ENCODE measurements at places on chromosomes 5 and 9.

DNA sequence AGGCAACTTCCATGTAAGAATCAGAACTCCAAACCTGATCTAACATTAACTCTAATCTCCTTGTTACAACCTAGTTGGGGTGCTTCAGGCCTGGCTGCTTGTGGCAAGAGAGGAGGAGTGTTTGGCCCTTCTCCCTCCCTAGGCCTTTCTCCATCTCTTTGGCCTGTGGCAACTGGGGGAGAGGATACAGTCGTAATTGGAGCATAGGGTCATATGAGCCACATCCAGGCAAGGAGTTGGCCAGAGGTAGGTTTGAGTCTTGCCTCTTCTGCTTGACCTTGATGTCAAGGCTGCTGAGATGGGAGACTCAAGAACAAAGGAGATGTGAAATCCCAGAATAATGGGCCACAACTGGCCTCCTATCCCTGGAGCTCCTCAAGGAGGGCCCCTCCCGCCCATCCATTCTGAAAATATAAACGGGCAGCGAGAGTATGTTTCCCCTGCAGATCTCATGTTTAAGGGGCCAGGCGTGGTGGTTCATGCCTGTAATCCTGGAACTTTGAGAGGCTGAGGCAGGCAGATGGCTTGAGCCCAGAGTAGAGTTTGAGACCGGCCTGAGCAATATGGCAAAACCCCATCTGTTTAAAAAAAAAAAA is 59.3 kb upstream of the ANGPTL2 start:
- DNase-seq, result no peak

GRCh38 chr9:121576281-121577075 is 75.0 kb upstream of the DAB2IP start:
- no peak for DNase-seq

- DNase-seq, result no peak
Measured at GRCh38 chr5:158816011-158816696, 283.6 kb downstream of the EBF1 start.

DNA sequence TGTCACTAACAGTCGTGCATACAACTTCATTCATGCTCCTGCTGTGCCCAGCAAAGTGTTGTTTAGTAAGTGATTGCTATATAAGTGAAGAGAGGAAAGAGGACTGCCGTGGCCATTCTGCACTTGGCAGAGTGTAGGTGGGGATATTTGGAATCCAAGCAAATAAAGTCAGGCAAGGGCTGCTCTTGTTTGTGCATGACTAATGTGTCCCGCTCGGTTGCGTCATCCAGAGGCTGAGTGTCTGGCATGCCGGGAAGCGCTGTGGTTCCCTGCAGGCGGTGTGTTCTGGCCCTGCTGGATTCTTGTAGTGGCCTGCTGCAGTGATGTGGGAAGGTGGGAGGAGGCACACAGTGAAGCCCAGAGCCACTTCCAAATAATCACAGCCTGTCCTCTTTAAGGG is 136.9 kb upstream of the ANKH start:
- DNase-seq, result no peak

GRCh38 chr9:7970681-7971330 is 171.2 kb upstream of the DMAC1 start:
- no peak for DNase-seq

GRCh38 chr5:172361566-172362238 is 78.1 kb upstream of the UBTD2 start:
- no peak for DNase-seq

GRCh38 chr5:62603934-62604333 is 25.3 kb downstream of the LRRC70 start:
- DNase-seq, result no peak

DNA sequence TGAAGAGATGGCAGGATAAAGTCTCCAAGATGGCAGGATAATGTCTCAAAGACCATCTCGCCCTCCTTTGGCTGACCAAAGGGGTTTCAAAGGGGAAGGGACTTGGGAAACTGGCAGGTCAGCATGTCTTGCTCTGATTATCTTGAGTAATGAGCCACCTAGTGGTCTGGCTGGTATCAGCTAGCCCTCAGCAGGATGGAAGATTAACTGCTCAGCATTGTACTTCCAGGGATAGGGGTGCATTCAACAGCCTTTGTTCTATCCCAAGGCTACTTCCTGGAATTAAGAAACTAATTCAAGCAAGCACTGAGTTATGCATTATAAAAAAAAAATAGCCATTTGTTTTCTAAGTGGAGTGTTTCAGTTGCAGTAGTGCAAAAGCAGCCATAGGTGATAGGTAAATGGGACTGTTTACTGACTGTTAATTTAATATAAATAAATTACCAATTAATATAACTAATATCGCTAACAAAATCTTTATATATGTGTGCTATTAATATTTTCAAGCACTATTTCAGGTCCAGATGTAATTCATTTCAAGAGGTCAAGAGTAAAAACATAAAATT is 555.5 kb downstream of the CDH9 start:
- no peak for DNase-seq

- DNase-seq, result no peak
Measured at GRCh38 chr5:43601454-43602260, 1.3 kb upstream of the NNT start.

DNA sequence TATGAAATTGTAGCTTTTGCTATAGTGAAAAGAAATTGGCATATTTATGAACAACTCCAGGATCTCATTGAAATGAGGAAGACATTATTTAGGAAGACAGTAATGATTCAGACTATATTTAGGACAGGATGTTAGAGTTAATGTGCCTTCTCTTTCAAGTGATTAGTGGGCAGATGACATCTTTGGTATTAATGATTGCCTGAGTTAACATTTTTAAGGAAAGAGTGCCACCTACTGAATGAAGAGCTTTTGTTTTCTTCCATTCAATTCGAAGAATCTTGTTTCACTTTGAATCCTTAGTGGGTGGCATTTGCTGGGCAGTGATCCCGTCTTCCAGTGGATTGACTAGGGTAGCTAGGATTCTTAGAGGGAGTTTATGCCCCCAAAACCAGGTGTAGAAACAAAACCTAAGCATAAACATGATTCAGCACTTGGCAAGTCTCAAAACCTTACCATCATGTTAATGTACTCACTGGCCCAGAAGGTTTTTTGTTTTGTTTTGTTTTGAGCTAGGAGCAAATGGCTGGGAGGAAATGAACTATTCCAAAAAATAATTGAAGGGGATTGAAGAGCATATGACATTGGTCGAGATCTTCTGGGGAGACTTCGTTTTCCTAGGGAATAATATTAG is 23.2 kb downstream of the MAP3K1 start:
- DNase-seq, result no peak

DNA sequence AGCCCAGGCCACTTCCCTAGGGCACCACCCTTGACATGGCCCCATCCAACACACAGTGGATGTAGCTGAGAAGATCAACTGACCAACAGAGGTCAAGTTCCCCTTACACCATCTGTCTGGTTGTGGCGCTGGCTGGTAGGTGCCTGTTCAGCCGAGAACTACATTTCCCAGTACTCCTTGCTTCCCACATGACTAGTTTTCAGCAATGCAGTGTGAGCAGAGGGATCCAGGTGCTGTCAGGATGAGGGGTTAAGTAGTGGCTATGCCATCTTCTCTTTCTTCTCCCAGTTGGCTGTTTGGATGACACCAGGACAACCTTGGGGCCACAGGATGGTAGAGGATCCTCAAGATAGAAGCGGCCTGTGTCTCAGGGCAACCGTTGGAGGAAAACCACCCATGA is 48.6 kb upstream of the SH3PXD2B start:
- DNase-seq, result no peak

DNA sequence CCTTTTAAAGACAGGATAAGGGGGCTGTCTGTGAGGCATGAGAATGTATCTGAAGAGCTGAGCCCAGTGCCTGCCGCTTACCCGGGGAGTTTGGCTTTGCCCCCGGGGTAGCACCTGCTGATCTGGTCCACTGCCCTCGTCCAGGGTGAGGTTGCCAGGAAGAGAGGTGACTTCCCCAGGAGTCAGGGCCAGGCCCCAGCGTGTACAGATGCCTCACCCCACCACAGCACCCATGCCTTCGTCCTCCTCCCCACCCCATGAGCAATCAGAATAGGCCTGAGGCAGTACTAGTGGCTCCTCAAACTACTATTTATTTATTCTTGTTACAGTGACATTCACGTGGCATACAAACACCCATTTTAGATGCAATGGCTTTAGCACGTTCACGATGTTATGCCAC is 15.7 kb upstream of the AIF1L start:
- DNase-seq, result no peak

GRCh38 chr5:9540791-9541190 is 5.1 kb downstream of the SEMA5A start:
- no peak for DNase-seq

GRCh38 chr5:139426203-139426885 is 13.0 kb downstream of the DNAJC18 start:
- no peak for DNase-seq

GRCh38 chr5:135069016-135069770 is 35.2 kb upstream of the PITX1 start:
- DNase-seq, result no peak

DNA sequence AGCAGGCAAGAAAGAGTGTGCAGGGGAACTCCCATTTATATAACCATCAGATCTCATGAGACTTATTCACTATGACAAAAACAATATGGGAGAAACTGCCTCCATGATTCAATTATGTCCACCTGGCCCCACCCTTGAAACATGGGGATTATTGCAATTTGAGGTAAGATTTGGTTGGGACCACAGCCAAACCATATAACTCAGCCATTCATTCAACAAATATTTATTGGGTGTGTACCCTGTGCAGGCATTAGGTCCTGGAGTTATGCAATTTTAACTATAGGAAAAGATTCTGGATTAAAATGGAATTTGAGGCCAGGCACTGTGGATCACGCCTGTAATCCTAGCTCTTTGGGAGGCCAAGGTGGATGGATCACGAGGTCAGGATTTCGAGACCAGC is 124.2 kb upstream of the GAS1 start:
- DNase-seq, result no peak

- DNase-seq, result no peak
Measured at GRCh38 chr5:101942321-101942882, 353.7 kb downstream of the SLCO4C1 start.

- no peak for DNase-seq
Measured at GRCh38 chr9:10251490-10251889, 361.3 kb downstream of the PTPRD start.

DNA sequence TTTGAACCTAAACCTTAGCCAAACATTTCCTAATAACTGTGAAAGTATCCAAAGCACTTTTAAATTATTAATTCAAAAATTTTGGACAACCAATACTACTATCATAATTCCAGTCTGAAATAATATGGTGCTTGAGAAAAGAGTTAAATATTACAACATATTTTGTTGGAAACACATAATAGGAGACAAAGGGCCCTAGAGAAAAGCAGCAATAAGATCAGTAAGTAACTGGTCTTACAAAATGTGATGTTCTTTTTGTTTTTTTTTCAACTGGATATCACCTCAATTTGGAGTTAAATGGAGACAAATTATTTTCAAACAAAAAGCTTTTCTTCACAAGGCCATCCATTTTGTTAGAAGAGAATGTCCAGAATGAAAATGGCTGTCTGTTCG is 21.1 kb downstream of the SRFBP1 start:
- no peak for DNase-seq

DNA sequence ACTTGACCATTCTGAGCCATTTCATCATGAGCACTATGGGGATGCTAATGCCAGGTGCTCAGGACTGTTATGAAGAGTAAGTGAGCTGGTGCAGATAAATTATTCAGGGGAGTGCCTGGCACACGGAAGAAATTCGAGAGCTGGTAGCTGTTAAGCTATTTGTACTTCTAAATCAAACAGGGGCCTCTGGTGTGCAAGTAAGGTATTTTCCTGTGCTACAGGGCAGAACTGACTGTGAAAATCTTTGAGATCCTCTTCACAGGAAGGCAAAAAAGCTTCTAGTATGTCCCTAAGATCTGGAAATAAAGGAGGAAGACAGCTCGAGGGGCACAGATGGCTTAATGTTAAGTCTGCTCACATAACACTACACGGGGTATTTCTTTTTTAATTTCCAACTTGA is 106.3 kb upstream of the SPOCK1 start:
- DNase-seq, result no peak

- DNase-seq, result no peak
Measured at GRCh38 chr9:132239518-132239917, 77.7 kb downstream of the NTNG2 start.

- DNase-seq, result no peak
Measured at GRCh38 chr5:151029179-151030055, 9.0 kb downstream of the GPX3 start.

GRCh38 chr5:52800394-52801213 is 12.9 kb downstream of the ITGA1 start:
- DNase-seq, result peak; percentile 34

DNA sequence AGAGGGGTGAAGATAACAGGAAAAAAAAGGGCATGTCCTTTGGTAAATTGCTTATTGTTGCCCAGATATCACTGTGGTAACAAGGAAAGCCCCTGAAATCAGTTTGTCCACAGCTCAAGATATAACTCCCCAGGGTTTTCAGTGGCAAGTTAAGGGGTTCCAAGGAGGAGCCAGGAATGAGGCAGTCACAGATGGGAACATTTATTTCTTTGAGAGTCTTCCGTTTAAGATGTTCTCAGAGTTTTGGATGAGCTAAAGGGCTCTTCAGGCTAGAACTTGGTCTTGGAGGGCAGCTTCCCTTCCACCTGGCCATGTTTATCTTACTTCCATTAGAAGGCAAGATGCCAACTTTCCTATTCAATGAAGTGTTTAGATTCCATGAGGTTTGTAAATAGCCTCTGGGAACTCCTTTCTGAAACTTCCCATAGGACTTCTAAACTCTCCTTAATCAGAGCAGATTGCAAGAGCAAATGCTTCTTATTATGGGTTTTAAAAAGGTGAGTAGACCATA is 277.6 kb upstream of the TNC start:
- no peak for DNase-seq

DNA sequence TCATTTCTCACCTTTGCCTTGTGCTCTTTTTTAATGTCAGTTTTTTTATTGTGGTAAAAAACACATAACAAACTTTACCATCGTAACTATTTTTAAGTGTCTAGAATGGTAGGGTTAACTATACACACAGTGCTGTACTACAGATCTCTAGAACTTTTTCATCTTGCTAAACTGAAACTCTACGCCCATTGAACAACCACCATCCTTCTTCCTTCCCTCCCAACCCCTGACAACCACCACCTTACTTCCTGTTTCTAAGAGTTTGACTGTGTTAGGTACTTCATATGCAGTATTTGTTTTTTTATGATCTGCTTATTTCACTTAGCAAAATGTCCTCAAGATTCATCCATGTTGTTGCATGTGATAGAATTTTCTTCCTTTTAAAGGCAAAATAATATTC is 54.9 kb downstream of the PSAT1 start:
- no peak for DNase-seq
